Left kidney (tissue), 8 donors: ENCODE measurements at places on chromosomes 11 and 22.

DNA sequence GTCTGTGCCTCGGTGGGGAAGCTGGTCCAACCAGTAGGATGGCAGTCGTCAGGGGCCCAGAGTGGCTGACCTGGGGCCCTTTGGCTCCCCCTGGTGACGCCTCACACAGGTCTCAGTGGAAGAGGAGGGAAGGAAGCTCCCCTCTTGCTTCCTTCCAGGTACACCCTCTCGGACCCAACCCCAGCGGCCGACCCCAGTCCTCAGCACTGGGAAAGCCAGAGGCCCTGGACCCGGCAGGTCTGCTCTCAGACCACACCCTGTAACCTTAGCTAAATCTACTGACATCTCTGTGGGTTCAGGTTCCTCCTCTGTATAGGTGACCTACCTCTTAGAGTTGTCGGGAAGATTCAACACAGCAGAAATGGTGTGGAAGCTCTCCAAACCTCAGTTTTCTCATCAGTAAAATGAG lies 3.4 kb upstream of the SCUBE1 start:
- DNase-seq: no peak

DNA sequence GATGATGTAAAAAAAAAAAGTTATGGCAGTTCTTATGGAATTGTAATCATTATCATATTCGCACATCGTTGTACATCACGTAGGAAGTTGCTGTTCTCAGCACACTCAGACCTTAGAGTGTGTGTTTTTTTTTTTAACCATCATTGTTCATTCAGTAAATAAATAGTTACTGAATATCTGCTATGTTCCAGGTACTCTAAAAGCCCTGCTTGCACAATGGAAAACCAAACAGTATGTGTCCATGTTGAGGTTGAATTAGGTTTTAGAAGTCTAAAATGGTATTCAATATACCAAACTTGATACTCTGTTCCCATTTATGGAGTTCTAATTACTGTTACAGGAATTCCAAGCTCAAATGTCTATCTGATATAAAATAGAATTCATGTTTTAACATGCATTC lies 41.2 kb downstream of the PDHX start:
- DNase-seq: no peak

DNA sequence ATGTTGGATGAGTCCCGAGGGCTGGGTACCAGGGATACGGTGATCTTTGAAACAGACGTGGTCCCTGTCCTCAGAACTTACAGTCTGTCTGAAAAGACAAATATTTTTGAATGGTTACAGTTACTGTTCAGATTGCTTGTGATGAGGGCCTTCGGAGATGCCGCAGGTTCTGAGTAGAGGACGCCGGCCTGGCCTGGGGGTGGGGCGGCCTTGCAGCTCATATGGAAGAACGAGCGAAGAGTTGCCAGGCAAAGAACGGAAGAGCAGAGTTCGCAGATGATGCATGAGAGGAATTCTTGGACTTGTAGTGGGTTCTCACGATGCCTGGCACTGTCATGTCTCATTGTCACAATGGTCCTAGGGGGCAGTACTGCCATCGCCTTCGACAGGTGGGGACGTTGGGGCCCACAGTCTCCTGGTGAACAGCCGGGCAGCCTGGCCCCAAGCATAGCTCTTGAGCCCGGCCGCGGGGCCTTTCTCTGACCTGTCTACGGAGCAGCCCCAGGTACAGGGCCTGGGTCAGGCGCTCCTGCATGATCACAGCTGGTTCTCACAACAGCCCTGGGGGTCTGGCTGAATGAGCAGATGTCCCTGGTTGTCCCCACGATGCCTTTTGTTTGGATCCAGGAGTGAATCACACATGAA lies 60.9 kb upstream of the PARVG start:
- DNase-seq: no peak

DNA sequence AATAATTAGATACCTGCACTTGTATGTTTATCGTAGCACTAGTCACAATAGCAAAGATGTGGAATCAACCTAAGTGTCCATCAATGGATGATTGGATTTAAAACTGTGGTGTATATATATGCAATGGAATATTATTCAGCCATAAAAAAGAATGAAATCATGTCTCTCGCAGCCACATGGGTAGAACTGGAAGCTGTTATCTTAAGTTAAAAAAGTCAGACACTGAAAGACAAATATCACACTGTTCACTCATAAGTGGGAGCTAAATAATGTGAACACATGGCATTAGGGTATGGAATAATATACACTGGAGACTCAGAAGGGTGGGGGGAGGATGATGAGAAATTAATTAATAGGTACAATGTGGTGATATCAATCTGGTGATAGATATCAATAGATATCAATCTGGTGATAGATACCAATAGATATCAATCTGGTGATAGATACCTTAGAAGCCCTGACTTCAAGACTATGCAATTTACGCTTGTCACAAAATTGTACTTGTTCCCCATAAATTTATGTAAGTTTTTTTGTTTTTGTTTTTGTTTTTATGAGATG lies 2.0 kb downstream of the LMO2 start:
- DNase-seq: no peak

GRCh38 chr11:119179983-119180382 lies 5.3 kb upstream of the NHERF4 start:
- no peak for DNase-seq

- no peak for DNase-seq
Measured at GRCh38 chr11:112437096-112437495, 176.4 kb upstream of the PLET1 start.

GRCh38 chr11:122241566-122241965 lies 125.6 kb upstream of the BLID start:
- DNase-seq: no peak

GRCh38 chr11:356610-357009 lies 12.7 kb upstream of the B4GALNT4 start:
- no peak for DNase-seq

DNA sequence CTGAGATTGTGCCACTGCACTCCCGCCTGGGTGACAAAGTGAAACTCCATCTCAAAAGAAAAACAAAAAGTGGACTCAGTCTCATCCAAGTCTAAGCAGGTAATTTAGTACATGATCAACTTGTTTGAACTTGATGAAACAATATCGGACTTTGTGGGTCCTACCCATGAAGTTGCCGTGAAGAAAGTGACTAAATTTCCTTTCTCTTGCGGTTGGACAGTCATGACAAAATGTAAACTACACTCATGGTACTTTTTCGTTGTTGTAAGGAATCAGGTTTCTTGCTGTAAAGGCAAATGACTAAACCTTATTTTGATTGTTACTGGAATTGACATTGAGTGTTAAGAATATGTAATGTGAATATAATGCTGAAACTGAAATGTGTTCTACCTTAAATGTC lies 164.5 kb upstream of the PLET1 start:
- no peak for DNase-seq

DNA sequence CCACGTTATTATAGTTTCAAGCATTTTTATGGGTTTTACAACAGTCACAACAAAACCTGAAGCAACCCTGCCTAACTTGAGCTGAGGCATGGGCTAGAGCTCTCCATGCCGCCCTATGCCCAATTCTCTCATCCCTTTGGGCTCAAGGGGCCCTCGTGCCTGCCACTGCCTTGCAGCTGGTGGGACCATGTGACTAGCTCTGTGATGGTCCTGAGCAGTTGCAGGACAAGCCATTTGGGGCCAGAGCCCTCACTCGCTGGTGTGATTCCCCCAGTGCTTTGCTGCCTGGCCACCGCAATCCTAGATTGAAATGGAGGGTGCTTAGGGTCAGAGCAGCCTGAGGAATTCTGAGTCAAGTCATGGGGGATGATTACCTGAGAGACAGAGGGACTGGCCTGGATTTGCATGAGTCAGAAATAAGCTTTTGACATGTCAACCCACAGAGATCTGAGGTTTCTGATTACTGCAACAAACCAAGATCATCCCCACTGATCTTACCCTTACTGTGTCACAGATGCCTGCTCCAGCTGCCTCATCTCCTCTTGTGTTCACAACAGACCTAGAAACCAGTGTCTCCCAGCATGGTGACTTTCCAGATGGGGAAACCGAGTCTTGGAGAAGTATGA lies 323.7 kb downstream of the BRD1 start:
- no peak for DNase-seq

DNA sequence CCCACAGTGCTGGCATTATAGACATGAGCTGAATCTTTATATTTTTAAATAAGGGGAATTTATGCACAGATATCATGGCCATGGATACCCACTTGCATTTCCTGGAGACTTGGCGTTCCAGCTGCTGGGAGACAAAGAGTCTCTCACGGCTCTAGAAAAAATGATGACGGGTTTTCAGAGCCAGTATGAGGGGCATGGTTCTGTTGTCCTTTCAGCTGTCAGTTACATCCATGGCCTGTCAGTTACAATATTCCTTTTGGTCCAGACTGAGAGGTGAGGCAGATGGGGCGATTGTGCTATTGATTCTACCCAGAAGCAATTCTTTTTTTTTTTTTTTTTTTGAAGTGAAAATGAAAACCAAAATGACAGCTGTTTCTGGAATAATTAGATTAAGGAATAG lies 29.7 kb downstream of the USH1C start:
- DNase-seq: no peak

DNA sequence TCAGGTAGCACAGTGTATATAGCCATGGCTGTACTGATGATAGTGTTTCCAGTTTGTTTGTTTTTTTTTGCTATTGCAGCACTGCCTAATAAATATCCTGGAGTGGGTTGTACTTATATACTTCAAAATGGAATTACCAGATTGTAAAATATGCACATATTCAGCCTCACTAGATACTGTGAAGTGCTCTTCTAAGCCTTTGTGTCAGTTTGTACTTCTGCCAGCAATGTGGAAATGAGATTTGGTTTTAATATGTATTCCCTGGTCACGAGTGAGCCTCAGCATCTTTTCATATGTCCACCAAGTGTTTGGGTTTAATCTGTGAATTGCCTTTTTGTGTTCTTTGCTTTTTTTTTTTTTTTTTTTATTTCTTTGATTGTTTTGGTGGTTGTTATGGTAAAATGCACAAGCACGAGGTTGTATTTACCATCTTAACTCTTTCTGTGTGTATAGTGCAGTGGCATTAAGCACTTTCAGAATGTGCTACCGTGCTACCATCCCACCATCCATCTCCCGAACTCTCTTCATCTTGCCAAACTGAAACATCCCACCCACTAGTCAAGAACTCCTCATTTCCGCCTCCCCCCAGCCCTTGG lies 34.9 kb downstream of the ST3GAL4 start:
- no peak for DNase-seq

DNA sequence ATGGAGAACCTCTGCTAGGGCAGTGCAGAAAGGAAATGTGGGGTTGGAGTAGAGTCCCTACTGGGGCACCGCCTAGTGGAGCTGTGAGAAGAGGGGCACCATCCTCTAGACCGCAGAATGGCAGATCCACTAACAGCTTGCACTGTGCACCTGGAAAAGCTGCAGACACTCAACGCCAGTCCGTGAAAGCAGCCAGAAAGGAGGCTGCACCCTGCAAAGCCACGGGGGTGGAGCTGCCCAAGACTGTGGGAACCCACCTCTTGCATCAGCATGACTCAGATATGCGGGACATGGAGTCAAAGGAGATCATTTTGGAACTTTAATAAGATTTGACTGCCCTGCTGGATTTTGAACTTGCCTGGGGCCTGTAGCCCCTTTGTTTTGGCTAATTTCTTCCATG lies 8.7 kb downstream of the TSKU start:
- no peak for DNase-seq

DNA sequence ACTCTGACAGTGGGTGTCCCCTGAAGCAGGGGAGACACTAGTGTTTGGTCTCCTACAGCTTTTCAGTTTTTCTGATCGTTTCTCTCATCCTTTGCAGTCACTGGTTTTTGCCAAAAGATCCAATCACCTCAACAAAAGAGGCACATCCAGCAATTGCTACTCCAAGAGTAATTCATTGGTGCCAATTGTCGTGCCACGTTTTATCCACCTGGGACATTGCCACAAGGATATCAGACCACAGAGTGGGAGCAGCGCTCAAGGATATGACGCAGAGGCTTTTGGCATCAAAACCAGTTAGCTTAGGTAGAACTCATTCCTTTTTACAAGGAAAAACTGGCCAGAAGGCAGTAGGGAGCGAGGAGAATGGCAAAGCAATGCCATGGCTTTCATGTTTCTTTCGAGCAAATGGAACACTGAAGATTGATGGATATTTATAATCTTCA lies 40.9 kb upstream of the BLID start:
- no peak for DNase-seq

DNA sequence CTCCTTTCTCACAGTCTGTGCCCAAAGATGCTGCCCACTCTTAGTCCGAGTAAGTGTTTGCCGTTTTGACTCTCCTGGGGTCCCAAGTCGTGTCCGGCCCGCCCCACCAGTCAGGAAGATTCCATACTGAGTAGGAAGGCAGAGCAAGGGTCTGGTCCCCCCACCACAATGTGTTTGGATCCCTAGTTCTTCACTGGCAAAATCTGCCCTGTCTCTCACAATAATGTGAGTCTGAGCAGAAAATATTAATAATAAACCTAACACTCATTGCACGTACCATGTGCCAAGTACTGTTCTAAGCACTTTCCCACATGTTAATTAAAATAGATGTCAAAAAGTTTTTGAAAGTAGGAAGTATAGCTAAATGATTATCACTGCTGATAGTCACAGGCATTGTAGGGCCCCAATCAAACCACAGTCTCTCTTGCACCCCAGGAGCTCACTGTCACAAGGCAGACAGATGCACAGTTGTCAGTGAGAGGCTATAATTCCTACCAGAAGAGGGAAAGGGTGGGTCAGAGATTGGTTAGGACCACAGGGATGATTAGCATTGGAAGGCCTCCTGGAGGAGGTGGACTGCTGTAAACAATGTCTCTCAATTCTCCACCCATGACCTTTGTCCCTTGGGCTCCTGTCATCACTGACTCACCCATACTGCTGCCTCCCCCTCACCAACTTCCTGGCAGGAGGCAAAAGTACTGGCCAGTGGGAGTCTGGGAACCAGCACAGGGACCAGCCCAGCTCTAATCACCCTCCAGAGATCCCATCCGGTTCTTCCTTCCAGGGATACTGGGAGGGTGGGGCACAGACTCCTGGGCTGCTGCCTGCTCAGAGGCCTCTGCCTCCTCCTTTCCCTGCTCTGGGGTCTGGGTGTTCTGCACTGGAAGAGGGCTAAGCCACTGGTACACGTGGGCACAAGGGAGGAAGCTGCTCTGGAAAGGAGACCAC lies 1.0 kb upstream of the POLD4 start:
- no peak for DNase-seq

- no peak for DNase-seq
Measured at GRCh38 chr22:30021881-30022619, 58.2 kb upstream of the HORMAD2 start.

- no peak for DNase-seq
Measured at GRCh38 chr11:124460459-124460858, 15.0 kb upstream of the OR8B8 start.

GRCh38 chr22:44019416-44019815 lies 4.7 kb upstream of the PARVB start:
- DNase-seq: no peak

- peak; percentile 4 for DNase-seq
Measured at GRCh38 chr11:84671325-84671999, 955.7 kb downstream of the DLG2 start.

- no peak for DNase-seq
Measured at GRCh38 chr11:44884056-44884455, 66.6 kb downstream of the TP53I11 start.

DNA sequence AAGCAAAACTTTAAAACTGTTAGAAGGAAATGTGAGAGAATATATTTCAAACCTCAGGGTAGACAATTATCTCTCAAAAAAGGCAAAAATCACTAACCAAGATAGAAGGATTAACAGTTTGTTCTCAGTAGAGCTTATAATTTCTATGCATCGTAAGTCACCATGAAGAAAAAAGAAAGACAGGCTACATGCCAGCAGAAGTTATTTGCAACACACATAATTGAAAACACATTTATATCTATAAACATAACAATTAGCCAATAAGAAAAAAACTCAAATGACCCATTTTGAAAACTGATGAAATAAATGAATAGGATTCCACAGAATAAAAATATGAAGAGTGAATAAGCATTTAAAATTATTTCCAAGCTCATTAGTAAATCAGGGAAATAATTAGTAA lies 24.4 kb upstream of the SNX19 start:
- no peak for DNase-seq
